Gastrocnemius medialis (tissue), 4 donors: ENCODE measurements at places on chromosomes 5 and 9. TPM values are rescaled to one million over a fixed set of nuclear protein-coding genes. Genes with fewer than 3 reads are reported as not detected.

Gene PCDHGB1
- total RNA-seq = 0.20 TPM

Gene PRRT1B
- not detected for total RNA-seq

Gene CER1
- not detected for total RNA-seq

Gene CDKN2B-AS1
- total RNA-seq = not detected

Gene SLCO6A1
- total RNA-seq = not detected

Gene MAMDC4
- total RNA-seq = 2.2 TPM

Gene PCDHGA12
- total RNA-seq = 1.1 TPM

Gene FAT2
- total RNA-seq = not detected

Gene ZFP2
- 2.1 TPM for total RNA-seq

Gene GNA14
- not detected for total RNA-seq

Gene TAF11L5
- total RNA-seq = not detected
